ENCODE measurements at places on chromosomes 6 and 20.

DNA sequence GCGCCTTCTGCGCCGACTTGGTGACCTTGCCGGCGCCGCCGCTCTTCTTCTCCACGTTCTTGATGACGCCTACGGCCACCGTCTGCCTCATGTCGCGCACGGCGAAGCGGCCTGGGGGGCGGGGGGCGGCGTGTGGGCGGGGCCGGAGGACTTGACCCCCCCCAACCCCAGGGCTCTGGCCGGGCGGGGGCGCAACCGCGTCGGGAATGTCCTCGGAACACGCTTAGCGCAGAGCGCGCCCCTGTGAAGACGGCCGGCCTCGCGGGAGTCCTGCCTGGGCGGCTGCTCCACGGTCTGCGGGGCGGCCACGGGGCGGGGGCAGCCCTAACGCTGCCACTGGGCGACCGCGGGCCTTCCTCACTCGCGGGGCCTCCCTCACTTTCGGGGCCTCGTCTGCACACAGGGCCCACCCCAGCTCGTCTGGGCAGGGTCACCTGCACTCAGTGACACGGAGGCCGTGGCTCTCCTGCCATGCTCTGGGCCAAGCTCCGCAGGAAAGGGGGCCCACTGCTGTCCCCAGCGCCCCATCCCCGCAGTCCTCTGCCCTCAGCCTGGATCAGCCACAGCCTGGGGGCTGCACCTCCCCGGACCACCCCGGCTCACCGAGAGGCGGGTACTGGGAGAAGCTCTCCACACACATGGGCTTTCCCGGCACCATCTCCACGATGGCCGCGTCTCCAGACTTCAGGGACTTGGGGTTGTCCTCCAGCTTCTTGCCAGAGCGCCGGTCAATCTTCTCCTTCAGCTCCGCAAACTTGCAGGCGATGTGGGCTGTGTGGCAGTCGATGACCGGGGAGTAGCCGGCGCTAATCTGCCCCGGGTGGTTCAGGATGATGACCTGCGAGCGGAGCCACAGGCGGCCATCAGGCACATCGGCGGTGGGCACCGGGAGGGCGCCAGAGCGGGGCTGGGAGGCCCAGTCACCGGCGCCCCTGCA, 10.3 kb downstream of the EEF1A2 start:
- DNase-seq, result no peak

DNA sequence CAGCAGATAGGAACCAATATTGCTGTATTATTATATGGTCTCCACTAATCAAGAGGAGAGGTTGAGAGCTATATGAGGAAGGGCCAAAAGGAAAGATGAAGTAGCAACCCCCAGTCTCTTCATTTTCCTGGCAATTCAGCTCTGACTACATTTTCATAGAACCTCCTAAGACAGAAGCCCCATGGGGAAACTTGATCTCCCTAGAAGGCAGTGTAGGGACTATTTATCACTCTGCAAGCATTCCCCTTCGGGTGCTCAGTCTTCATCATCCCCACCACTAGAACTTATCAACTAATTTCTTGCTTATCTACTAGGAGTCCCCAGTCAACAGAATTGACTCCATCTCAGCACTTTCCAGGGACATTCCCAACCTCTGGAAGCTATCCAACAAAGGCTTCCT, 25.5 kb upstream of the ITCH start:
- no peak for DNase-seq

DNA sequence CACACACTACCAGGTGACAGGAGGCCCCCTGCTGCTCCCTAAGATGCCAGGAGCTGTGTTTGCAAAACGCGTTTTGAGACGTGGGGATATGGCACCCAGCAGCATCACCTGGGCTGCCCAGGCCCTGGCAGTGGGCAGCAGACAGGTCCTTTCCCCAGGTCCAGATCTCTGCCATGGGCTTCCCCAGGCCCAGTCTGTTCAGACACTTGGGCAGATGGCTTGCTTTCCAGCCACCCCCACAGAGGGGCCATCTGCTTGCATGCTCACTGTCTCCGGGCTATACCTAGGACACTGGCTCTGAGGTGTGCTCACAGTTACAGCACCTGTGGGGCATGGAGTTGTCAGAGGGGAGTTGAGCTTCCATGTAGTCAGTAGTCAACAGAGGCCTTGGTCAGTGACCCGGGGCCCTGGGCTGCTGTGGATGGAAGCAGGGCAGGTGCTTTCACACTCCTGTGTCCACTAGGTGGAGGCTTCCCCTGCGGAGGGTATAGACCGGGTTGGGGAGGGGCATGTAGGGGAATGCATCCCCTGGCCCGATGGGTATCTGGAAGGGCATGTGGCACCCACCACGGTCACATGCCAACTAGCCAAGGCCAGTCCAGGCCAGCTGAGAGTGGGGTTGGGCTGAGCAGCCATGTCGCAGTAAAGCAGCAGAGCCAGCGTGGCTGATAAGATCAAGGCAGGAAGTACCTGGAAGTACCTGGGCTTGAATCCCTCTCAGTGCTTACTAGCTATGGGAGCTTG, 185.4 kb upstream of the SLC24A3 start:
- DNase-seq, result no peak

- DNase-seq, result no peak
Measured at GRCh38 chr6:90544081-90544480, 42.8 kb downstream of the MAP3K7 start.

GRCh38 chr6:72522735-72523141, 99.1 kb upstream of the KCNQ5 start:
- no peak for DNase-seq

DNA sequence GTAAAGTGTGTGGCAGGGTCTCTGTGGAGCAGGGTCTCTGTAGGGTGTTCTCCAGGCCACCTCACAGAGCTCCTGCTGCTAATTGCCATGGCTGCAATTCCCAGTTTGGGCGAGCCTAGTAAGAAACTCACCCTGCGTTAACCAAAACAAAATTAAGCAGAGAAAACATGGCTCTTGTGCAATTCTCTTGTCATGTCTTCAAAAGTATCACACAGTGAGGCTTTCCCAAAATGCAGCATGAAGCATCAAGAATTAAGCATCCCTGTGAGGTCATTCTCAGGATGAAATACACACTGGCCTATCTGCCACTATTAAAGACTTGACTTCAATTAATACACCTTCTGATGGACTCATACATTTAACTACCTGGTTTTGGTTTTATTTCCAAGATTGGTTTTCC, 72.8 kb downstream of the KIF13A start:
- no peak for DNase-seq

DNA sequence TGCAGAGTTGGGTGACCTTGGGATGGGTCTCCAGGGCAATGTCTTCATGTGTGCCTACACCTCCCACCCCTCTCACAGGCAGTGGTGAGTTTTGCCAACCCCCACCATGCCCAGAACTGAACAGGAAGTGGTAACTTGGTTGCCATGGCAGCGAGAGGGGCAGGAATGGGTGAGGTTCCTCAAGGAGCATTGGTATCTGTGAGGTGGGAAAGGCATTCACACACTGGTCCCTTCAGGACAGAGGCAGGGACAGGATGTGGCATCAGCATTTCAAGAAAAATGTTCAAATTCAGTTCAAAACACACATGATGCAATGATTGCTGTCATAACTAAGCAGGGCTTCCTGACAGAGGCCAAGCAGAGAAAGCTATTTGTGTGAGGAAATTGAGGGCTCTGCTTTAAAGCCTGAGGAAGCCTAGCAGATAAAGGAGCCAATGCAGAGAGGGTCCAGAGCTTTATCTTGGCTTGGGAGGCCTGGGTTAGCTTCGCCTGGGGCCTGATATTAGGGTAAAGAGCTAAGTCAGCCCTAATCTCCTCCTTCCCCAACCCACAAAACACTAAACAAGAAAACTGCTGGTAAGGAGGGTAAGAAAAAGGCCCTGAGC, 551 bp downstream of the TREML2 start:
- DNase-seq, result no peak

GRCh38 chr6:88641178-88641903, 322.1 kb downstream of the RNGTT start:
- DNase-seq, result no peak

DNA sequence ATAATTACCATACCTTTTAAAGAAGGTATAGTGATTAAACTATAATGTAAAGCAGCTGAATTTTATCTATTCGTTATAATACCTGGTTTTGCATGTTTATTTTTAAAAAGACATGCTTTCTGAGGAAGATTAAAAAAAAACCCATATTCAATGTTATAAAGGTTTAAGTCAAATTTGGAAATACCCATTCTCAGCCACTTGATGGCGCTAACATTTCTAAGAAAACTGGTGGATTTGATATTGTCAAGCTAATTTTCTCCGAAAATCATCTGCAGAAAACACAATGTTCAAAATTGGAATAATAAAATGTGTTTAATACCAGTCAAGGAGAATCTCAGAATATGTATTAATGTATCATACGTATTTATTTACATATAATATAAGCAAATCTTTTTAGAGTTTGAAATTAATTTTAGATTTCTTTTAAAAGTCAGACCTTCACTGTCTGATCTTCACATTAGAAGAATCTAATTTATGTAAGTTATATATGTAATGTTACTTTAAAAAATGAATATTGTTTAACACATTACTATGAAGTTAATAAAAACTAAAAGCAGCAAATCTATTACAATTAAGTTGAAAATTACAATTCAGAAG, 35.0 kb downstream of the SHPRH start:
- DNase-seq, result no peak

- no peak for DNase-seq
Measured at GRCh38 chr6:56073761-56074160, 173.6 kb downstream of the COL21A1 start.

- no peak for DNase-seq
Measured at GRCh38 chr6:138817799-138818198, 21.9 kb downstream of the ECT2L start.

DNA sequence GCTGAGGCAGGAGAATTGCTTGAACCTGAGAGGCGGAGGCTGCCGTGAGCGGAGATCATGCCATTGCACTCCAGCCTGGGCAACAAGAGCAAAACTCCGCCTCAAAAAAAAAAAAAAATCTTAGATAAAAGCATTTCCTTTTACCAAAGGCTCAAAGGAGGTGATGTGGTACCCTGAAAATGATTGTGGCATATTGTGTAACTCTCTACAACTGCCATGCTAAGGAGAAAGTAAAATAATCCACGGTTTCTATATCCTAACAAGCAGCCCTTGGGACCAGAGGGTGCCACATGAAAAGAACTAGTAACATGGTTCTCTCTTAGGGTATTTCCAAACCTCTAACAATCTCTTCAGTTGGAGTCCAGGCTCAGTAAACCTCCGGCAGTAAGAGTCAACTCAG, 38.8 kb upstream of the SLA2 start:
- DNase-seq, result no peak

DNA sequence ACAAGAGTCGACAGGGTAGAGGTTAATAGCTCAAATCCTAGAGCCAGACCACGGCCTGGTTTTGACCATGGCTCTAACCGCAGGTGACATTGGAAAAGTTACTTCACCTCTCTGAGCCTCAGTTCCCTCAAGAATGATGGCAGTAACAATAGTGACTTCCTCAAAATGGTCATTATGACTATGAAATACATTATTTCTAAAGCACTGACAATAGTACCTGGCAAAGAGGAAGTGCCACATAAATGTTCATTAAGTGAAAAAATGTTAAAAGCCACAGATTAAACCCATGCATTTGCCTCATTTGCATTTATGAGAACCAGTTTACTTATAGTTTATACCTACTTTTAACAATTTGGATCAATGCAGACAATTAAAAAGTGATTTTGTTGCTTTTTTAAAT, 12.3 kb downstream of the BTBD3 start:
- no peak for DNase-seq

- DNase-seq, result peak; percentile 22
Measured at GRCh38 chr6:89952686-89953085, 58.4 kb downstream of the GJA10 start.
